ENCODE measurements at places on chromosomes 4 and X.

DNA sequence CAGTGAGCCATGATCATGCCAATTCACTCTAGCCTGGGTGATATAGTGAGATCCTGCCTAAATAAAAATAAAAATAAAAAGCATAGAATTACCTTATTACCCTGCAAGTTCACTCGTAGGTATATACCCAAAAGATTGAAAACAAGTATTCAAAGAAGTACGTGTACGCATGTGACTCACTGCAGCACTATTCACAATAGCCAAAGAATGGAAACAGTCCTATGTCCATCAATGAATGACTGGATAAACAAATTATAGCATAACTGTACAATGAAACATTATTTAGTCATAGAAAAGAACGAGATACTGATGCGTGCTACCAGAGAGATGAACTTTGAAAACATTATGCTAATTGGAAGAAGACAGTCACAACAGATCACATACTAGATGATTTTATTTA, 204.6 kb upstream of the DIAPH2 start:
- no peak for DNase-seq

- DNase-seq = no peak
Measured at GRCh38 chrX:8579602-8580001, 115.0 kb downstream of the VCX3B start.

DNA sequence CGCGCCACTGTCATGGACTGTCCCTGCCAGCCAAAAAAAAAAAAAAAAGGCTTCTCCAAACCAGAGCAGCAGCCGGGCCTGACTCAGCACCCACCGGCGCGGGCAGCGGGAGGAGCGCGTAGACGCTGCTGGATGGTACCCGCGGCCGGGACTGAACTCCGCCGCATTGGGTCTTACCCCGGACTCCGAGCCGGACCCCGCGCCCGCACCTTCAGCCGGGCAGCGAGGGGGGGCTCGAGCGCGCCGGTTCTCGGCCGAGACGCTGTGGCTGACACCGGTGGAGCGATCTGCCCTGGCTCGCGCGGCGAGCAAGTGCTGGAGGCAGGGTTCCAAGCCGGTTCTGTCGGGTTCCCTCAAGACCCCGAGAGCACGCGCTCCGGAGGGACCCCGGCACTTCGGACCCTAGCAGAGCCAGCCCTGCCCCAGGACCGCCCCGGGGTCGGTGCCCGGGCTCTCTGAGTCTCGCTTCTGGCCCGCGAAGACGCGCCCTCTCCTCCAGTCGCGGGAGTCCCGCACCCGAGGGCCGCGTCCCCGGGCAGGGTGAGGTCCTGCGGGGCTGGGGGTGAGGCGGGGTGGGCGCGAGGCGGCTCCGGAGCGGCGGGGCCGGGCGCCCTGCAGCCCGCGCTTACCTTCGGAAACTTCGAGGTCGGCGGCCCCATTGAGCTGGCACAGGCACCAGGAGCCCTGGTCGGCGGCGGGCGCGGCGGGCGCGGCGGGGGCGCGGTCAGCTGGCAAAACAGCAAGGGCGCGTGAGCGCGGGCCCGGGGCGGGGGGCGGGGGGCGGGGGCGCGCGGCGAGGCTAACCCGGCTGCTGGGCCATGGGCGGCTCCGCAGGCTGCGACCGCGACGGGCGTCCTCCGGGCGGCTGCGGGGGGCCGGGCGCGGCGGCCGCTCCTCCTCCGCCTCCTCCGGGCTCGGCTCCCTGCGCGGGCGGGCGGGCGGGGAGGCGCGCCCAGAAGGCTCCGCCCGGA, 11.8 kb upstream of the MAN2B2 start:
- DNase-seq = no peak

DNA sequence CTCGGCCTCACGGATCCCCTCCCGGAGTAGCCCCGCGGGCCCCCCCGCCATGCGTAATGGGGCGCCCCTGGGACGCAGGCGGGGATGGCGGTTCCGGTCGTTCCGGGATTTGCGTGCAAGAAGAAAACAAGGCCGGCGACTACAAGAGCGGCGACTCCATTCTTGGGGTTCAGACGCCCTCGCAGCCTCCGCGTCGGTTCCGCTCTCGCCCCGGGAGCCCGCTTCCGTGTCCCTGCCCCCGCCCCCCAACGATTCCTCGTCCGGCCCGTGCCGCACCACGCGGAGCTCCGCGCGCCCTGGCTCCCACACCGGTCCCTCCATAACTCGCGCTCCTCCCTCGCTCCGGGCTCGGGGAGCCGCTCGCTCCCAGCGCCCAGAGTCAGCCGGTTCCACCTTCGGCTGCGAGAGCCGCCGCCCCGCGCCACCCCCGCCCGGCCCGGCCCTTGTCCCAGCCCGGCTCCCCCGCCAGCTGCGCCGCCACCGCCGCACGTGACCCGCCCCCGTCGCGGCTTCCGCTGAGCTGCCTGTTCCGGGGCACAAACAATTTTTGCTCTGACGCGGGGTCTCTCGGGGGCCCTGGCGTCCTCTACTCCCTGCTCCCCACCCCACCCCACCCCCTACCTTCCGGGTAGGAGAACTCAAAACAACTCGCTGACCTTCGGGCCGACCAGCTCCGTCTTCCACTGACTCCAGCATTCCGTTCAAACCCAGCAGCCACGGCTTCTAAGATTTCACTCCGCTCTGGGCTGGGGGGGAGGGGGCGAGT, 78.8 kb upstream of the BCOR start:
- DNase-seq = peak; percentile 59

DNA sequence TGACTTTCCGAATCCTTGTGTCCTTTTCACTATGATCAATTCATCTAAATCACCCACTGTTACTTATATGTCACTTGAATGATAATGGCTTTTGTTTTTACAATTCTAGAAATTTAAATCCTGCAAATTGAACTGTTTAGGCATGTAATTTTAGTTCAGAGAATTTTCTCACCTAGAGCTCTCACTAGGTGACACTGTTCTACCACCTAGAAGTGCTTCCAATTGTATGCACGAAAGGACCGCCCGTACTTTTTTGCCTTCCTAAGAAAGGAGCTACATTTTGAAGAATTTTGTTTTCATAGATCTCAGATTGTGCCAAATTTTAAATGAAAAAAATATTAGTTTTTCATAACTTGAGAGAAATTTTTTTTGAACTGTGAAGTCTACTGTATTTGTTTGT, 481.6 kb upstream of the FSTL5 start:
- DNase-seq = no peak

- DNase-seq = no peak
Measured at GRCh38 chr4:10958226-10958856, 273.8 kb upstream of the CLNK start.

DNA sequence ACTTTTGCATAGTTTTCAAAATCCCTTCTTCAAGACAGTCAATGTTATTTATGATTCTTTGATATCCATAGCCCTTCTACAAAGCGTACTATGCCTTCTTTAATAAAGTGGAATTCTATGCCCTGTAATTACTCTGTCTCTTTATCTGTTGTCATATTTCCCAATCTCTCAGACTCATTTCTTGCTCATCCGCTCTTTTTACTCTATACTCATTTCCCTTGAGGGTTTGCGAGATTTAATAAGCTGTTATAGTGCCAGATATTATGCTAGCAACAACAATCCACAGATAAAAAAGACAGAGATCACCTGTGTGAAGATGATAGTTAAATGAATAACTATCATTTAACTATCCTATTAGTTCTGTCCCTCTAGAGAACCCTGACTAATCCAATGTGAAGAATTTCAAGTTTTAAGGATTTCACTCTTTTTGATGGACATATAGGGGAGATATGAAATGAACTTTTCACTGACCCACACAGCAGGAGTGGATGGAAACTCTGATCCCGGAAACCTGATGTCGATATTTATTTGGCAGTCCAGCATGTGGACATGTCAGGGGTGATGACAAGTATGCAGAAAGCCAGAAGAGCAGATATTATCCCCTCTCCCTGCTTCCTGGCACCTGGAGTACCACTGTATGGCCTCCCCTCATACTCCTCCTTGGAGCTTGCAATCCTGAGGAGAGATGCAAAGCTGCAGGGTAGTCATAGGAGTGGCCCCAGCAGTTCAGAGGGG, 49.7 kb downstream of the TMEM156 start:
- DNase-seq = no peak

Measured in activated CD4-positive, alpha-beta T cell treated with anti-CD3 and anti-CD28 coated beads, Interleukin-2, amount 50 U/mL, for 24 hours (primary cell).